ENCODE measurements at places on chromosomes 6 and 20.

- DNase-seq, result no peak
These were observed 122.2 kb downstream of the FYN start for GRCh38 chr6:111750753-111751673.

- DNase-seq, result no peak
These were observed 516 bp downstream of the TMEM151B start for GRCh38 chr6:44270526-44271405.

DNA sequence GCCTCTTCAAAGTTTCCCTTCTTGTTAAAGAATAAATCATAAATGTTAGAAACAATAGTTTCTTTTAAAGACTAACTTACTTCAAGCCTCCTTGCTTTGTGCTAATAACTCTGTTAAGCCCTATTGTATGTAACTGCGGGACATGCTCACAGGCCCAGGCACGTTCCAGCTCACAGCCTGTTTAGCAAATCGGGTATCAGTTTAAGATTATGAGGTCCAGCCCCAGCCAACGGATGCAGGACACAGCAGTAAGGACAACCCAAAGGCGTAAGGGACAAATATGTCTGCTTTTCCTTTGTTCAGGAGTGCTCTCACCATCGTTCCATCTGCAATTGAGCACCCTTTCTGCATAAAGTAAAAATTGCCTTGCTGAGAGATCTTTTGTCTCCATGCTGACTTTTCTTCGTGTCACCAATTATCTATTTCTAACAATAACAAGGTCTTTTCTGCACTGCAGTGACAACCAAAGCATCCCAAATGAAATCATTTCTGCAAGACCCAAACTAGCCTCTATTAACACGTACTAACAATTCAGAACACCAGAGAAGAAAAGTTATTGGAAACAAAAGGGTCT, 1.4 kb downstream of the C6orf52 start:
- no peak for DNase-seq

DNA sequence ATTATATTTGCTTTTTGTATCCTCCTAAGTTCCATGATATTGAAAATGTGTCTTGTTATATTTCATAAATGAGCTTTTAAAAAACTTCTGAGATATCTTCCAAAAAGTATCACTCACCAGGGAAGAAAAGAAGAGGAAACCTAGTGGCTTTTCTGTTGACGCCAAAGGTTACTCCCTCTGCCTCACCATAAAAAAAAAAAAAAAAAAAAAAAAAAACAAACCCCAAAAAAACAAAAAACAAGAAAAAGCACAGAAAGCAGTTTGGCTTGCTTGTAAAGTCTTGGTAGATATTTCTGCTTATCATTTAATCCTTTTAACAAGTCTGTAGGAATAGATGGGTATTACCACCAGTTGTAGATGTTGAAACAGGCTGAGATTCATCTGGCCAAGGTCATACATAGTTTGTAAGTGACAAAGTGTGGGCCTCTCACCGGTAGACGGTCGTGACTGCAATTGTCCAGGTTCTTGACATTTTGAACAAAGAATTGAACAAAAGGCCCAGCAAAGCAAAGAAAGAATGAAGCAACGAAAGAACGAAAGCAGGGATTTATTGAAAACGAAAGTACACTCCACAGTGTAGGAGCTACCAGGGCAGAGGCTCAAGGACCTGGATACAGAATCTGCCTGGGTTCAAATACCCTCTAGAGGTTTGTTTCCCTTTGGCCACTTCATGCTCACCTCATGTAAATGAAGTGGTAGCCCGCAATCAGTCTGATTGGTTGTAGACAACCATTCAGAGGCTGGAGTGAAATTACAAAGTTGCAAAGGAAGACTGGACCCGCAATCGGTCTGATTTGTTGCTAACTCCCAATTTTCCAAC, 11.6 kb upstream of the ELOVL5 start:
- DNase-seq, result no peak

DNA sequence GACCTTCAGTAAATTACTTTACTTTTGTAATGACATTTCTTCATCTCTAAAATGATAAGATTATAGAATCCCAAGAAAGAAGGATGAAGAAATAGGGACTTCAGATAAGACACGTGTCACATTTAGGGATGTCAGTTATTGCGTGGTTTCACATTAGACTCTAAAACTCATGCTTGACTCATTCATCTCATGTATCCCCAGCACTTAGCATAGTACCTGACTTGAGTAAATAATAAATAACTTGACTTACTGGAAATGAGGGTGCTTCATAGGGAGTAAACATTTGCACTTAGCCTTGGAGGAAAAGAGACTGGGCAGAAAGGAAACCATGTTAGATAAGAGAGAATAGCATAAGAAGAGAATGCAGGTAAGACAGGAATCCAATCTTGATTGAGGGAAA, 37.2 kb downstream of the VTA1 start:
- DNase-seq, result no peak

DNA sequence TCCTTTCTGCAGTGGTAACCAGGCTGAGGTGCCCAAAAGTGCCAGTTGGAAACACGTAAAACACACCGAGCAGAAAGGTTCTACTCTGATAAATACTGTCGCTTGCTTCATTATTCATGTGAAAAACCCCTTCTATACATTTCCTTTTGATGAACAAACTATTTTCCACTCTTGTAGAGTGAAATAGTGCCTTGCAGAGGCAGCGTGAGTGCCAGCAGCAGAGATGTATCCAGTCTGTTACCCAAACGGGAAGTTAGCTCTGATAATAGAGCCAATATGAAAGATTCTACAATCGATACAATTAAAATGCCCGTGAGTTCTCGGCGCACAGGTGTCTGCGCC, 1.5 kb downstream of the ZBTB46 start:
- DNase-seq, result no peak

DNA sequence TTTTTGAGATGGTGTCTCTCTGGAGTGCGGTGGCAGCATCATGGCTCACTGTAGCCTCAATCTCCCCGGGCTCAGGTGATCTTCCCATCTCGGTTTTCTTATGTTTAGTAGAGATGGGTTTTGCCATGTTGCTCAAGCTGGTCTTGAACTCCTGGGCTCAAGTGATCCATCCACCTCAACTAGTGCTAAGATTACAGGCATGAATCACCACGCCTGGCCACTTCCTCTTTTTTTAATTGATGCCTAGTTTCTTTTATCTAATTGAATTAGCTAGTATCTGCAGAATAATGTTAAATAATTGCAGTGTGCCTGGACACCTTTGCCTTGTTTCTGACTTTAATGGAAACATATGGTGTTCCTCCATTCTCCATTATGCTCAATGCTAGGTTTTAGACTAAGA, 38.4 kb upstream of the SLC22A16 start:
- no peak for DNase-seq

DNA sequence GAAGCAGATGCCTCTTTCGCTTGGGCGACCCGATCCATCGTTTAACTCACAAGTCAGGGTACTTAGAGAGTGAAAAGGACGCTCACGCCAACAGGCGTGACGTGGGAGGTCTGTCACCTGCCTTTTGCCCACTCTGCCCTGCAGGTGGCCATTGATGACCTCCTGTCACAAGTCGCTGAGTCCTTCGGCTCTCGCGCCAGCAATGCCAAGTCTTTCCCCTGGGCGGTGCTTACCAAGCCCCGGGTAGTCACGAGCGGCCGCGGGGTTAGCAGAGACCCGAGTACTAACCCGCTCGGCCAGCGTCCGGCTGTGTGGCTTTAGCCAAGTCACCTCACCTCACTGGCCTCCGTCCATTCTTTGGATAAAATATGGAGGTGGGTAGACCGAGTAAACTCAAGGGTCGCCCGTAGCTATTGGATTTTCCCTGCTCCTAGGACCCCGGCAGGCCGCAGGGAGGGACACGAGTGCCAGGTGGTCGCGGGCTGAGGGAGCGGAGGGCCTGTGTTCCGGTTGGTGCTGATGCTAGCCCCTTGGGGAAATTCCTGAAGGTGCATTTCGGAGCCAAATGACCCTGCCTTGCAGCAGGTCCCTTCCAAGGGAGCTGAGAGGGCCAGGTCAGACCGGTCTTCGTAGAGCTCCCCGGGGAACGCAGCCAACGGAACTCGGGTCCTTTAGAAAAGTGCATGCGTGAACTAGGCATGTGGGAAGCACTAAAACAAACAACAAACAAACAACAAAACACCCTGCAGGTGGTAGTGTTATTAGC, 668 bp downstream of the PKIB start:
- no peak for DNase-seq

DNA sequence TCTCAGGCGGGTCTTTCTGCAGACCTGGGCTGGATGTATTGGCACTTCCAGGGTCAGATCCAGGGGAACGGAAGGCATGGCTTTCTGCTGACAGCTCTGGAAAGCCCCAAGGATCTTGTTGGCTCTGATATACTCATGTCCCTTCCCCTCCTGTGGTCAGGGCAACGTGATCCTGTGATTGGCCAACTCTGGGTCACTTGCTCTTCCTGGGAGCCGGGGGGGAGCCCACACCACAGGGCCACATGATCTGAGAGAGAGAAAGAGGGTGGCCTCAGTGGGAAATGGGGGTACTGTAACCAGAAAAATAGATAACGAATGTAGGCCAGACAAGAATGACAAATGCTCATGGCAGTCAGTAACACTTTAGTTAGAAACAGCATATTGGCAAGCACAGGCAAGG, 223.0 kb downstream of the NFATC2 start:
- no peak for DNase-seq

- no peak for DNase-seq
These were observed 270.9 kb upstream of the JARID2 start for GRCh38 chr6:14974792-14975470.

- DNase-seq, result no peak
These were observed 8.8 kb downstream of the TCFL5 start for GRCh38 chr20:62852841-62853240.
